Aorta (tissue), 5 donors: ENCODE measurements at places on chromosomes 3 and 15. TPM values are rescaled to one million over a fixed set of nuclear protein-coding genes. Genes with fewer than 3 reads are reported as not detected.

GRCh38 chr3:89182056-89182455 lies 74.6 kb downstream of the EPHA3 start:
- H3K27ac ChIP-seq = no peak overlapping the region
- no peaks in the 10 kb centered on the region for H3K36me3 ChIP-seq
- H3K27me3 ChIP-seq = no peaks in the 10 kb centered on the region
- H3K4me3 ChIP-seq = no peak overlapping the region
- H3K4me1 ChIP-seq = no peaks in the 10 kb centered on the region
- DNase-seq = no peak

- no peaks in the 10 kb centered on the region for H3K4me1 ChIP-seq
- no peak for DNase-seq
- H3K27ac ChIP-seq = no peak overlapping the region
- no peaks in the 10 kb centered on the region for H3K27me3 ChIP-seq
- H3K36me3 ChIP-seq = no peaks in the 10 kb centered on the region
These were observed 69.5 kb downstream of the CCDC54 start for GRCh38 chr3:107446706-107447105.

DNA sequence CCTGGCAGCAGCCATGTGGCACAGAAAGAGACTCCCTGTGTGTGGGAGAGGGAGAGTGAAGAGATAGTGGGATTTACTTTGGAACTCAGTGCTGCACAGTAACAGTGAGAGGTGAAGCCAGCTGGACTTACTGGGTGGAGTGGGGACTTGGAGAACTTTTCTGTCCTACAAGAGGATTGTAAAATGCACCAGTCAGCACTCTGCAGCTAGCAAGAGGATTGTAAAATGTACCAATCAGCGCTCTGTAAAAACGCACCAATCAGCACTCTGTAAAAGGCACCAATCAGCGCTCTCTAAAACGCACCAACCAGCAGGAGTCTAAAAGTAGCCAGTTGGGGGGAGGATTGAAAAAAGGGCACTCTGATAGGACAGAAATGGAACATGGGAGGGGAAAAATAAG lies 688.8 kb upstream of the ALCAM start:
- no peak overlapping the region for H3K4me3 ChIP-seq
- no peak overlapping the region for H3K27ac ChIP-seq
- no peaks in the 10 kb centered on the region for H3K27me3 ChIP-seq
- no peaks in the 10 kb centered on the region for H3K36me3 ChIP-seq
- DNase-seq = no peak

SLC9C1 gene
- 0.81 TPM for total RNA-seq

CCR8 gene
- total RNA-seq = not detected

DNA sequence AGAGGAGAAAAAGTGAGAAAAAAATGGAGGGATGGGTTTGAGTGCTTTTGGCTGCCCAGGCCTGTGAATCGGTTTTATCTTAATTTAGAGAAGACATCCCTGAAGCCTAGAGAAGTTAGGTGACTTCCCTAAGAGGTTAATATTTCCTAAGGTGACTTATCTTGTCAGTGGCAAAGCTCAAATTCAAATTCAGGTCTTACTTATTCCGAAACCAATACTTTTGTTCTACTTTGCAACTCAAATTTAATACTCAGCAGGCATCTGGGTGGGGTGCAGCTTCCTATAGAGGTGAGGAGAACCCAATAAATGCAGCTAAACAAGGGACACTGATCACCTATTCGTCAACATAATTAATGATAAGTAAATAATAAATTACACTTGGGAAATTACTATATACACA lies 54.9 kb upstream of the MYRIP start:
- H3K4me3 ChIP-seq = no peak overlapping the region
- no peaks in the 10 kb centered on the region for H3K27me3 ChIP-seq
- no peaks in the 10 kb centered on the region for H3K36me3 ChIP-seq
- no peak overlapping the region for H3K27ac ChIP-seq
- H3K4me1 ChIP-seq = no peaks in the 10 kb centered on the region

GRCh38 chr15:101188637-101189408 lies 63.0 kb downstream of the CHSY1 start:
- H3K4me1 ChIP-seq = no peaks in the 10 kb centered on the region
- peak overlapping the region; percentile 89 for H3K4me3 ChIP-seq
- DNase-seq = no peak
- peak overlapping the region; percentile 4 for H3K27ac ChIP-seq
- no peaks in the 10 kb centered on the region for H3K36me3 ChIP-seq
- H3K27me3 ChIP-seq = no peaks in the 10 kb centered on the region

DNA sequence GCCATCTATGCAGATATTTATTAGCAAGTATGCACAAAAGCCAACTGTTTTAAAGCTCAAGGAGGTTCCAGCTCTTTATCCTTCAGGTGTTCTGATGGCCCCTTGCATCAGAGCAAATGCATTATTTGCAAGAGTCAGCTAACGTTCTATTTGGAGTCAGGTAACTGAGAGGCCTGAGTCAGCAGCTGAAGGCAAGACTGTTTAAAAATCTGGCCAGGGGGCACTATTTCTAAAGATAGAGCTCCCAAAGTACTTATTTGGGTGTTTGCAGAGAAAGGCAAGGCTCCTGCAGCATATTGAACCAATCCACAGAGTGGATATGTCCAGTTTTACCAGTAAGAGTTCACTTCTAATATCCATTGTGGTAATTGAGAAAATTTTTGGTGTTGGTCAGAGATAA lies 146.1 kb downstream of the LRTM1 start:
- no peak for DNase-seq
- H3K27me3 ChIP-seq = no peaks in the 10 kb centered on the region
- H3K4me3 ChIP-seq = no peak overlapping the region
- H3K27ac ChIP-seq = no peak overlapping the region
- H3K4me1 ChIP-seq = no peaks in the 10 kb centered on the region

UQCC5 gene
- 9.1 TPM for total RNA-seq

- H3K4me1 ChIP-seq = no peaks in the 10 kb centered on the region
- H3K27me3 ChIP-seq = no peaks in the 10 kb centered on the region
- no peaks in the 10 kb centered on the region for H3K36me3 ChIP-seq
These were observed 466.1 kb upstream of the ATP11B start for GRCh38 chr3:182327196-182327681.

GRCh38 chr15:67741308-67741707 lies 84.0 kb upstream of the SKOR1 start:
- H3K4me3 ChIP-seq = no peak overlapping the region
- H3K27me3 ChIP-seq = no peaks in the 10 kb centered on the region
- H3K4me1 ChIP-seq = no peaks in the 10 kb centered on the region
- no peak for DNase-seq
- H3K36me3 ChIP-seq = no peaks in the 10 kb centered on the region

ARL6IP5 gene
- 205 TPM for total RNA-seq

MAPK6 gene
- 27.1 TPM for total RNA-seq

DNA sequence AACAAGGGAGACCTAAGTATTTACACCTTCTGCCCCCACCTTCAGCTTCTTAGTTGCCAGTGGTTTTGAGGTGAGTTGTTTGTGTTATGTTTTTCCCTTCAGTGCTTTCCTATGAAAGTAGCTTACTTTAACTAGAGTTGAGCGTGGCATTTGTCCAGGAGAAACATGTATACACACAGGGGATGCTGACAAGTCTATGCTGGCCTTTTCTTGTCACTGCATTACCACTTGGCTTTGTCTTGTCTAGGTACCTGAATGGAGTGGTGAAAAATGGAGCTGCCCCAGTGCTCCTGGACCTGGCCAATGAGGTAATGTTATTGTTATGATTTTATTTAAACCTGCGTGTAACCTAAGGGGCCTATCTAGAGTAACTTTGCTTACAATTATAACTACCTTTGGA lies 74.4 kb downstream of the CDIN1 start:
- no peak for DNase-seq
- no peak overlapping the region for H3K27ac ChIP-seq
- no peaks in the 10 kb centered on the region for H3K27me3 ChIP-seq
- H3K4me3 ChIP-seq = no peak overlapping the region

- no peak overlapping the region for H3K4me3 ChIP-seq
- H3K27ac ChIP-seq = no peak overlapping the region
- H3K36me3 ChIP-seq = peaks cover 4% of the 10 kb centered on the region
- DNase-seq = no peak
These were observed 27.4 kb upstream of the ALPK3 start for GRCh38 chr15:84789762-84790161.

- DNase-seq = no peak
- H3K4me3 ChIP-seq = no peak overlapping the region
- no peak overlapping the region for H3K27ac ChIP-seq
- no peaks in the 10 kb centered on the region for H3K4me1 ChIP-seq
- H3K36me3 ChIP-seq = no peaks in the 10 kb centered on the region
These were observed 21.7 kb downstream of the DAZL start for GRCh38 chr3:16583551-16583950.

CLRN1 gene
- total RNA-seq = not detected

GRCh38 chr15:65869954-65870871 lies 922 bp downstream of the RAB11A start:
- H3K36me3 ChIP-seq = no peaks in the 10 kb centered on the region
- peak overlapping the region; percentile 82 for H3K4me3 ChIP-seq
- peak overlapping the region; percentile 1 for H3K27ac ChIP-seq
- H3K4me1 ChIP-seq = no peaks in the 10 kb centered on the region
- H3K27me3 ChIP-seq = no peaks in the 10 kb centered on the region

- DNase-seq = no peak
- H3K27me3 ChIP-seq = no peaks in the 10 kb centered on the region
- H3K27ac ChIP-seq = no peak overlapping the region
- H3K4me3 ChIP-seq = no peak overlapping the region
- H3K4me1 ChIP-seq = no peaks in the 10 kb centered on the region
These were observed 174.0 kb downstream of the RAB11A start for GRCh38 chr15:66043264-66043663.

LTF gene
- total RNA-seq = 5.5 TPM

MED12L gene
- 2.3 TPM for total RNA-seq
